ENCODE measurements at places on chromosomes 7 and 10.
A peak's percentile ranks its signal among the peaks of the same experiment; 100 is the strongest.

GRCh38 chr7:41108821-41109220, 594.1 kb downstream of the INHBA start:
- no peak for DNase-seq

DNA sequence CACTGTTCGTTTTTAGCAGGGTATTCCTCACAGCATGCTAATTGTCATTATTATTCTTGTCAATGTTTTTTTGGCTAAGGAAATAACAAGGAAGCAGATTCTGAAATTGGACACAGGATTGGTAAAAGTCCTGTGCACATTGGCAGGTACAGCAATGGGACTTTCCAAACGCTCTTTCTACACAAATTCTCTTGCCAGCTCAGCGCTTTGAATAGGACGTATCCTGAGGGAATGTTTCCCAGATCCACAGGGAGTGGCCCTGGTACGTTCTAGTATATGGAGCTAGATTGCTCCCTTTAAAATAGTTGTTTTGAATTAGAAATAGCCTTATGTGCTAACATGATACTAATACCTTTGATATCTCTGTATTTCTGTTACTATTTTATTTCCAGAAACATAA, 82.8 kb upstream of the GRB10 start:
- no peak for DNase-seq

- DNase-seq = no peak
These were observed 472.6 kb upstream of the CNTNAP2 start for GRCh38 chr7:145643981-145644380.

- no peak for DNase-seq
These were observed 663 bp downstream of the HERPUD2 start for GRCh38 chr7:35694161-35694783.

- DNase-seq = no peak
These were observed 17.1 kb downstream of the LANCL2 start for GRCh38 chr7:55382251-55382650.

DNA sequence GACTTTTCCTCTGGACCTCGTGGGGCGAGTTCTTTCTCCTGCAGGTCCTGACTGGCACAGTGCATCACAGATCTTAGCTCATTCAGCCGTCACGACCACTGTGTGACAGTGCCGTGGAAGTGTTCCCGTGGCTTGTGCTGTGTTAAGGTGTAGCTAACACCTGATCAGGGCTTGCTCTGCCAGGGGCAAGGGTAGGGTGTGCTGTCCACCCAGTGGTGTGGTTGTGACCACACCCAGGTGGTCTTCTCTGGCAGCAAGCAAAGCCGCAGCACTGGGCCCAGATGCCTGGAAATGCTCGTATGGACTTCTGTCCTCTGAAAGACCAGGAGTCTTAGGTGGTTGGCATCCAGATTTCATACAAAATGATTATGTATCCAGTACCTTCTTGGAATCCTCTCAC, 86.2 kb downstream of the GLRX3 start:
- no peak for DNase-seq

- no peak for DNase-seq
These were observed 24.7 kb upstream of the MACC1 start for GRCh38 chr7:20241911-20242261.

GRCh38 chr10:114822444-114823076, 980 bp downstream of the FHIP2A start:
- DNase-seq = peak; percentile 51

- DNase-seq = no peak
These were observed 263.4 kb downstream of the KCNMA1 start for GRCh38 chr10:77374189-77374656.

DNA sequence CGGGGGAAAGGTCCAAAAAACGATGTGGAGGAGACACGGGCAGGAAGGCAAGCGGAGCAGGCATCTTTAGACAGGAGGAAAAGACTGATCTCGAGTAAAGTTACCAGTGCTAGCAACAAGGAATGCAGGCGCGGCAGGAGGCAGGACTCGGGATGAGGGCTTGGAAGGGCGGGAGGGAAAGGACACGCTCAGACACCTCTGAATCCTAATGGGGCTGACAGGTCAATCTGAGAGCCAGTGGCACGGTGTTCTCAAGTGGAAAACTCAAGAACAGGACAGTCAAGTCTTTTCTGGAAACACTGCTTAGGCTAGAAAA, 155.3 kb upstream of the COBL start:
- DNase-seq = no peak

DNA sequence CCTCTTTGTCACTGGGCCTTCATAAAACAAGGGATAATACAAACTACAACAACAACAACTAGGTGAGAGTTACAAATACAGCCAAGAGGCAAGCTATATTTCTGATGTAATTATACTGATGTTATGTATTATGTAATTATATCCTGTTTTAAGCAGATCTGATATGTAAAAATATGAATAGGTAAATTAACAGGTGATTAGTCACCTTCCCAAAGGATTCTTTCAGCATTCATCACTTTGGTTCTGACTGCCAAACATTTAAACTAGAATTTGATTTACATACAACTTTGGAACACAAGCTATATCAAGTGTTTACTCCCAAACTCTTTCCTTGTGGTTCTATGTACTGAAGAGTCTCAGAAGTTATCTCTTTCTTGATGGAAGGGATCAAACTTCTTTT, 53.7 kb downstream of the BEND7 start:
- DNase-seq = no peak

- peak; percentile 17 for DNase-seq
These were observed 106.4 kb upstream of the TCF7L2 start for GRCh38 chr10:112843623-112844022.

GRCh38 chr7:85119934-85120333, 66.9 kb downstream of the SEMA3D start:
- DNase-seq = no peak

DNA sequence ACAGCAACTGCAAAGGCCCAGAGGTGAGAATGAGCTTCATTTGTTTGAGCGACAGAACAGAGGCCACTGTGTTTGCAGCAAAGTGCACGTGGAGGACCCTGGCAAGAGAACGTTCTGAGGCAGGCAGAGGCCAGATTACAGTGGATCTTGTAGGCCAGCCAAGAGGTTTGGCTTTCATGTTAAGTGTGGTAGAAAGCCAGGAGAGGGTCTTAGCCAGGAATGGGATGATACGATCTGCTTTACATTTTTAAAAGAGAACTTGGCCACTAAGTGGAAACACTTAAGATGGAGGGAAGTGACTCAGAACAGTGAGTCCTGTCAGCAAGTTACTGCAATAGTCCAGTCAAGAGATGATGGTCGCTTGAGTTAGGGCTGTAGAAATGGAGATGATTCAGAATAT, 4.6 kb downstream of the CCDC136 start:
- DNase-seq = no peak

DNA sequence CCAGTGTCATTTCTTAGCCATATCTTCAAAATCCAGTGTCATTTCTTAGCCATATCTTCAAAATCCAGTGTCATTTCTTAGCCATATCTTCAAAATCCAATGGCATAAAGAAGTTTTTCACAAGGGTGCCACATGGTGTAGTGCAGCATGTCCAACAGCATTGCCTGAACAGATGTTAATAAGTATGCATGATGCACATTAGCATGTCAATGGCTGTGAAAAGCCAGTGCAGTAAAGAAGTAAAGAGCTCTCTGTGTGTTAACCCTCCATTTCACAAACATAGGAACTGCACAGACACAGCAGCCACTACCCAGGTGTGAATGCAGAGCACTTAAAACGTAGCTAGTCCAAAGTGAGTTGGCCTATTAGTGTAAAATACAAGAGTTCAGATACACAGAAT, 89.8 kb downstream of the GNAI1 start:
- DNase-seq = peak; percentile 35

DNA sequence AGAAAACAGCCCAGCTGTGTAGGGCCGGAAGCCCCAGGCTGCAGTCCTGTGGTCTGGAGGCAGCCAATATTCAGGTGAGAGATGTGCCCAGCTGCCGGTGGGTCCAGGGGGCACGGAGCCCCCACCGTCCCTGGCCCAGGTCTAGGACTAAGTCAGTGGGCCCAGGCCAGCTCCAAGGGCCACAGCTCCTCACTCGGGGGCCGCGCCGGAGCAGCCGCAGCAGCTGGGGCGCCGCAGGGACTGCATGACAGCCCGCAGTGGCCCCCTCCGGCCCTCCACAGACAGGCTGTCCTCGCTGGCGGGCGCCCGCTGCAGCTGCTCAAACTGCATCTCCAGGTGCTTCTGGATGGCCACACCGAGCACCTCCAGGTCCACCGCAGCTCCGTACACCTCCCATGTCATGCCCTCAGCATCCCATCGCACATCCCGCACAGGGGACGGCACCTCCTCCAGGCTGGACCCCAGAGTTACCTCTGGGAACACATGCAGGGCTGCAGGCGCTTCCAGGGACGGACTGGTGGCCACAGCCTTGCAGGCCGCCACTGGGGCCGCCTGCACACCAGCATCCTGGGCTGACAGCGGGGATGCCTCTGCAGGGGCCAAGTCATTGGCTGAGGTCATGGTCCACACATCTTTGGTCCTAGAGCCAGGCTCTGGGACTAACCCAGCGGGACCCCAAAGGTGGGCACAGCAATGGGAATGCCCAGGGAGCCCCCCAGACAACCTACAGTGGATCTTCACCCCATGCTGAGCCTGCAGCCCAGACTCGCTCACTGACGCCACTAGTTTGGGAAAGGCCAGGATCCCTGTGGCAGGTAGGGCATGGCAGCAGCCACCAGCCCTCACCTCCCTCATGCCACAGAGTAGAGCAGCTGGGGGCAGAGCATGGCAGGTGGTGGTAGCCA, 7.0 kb downstream of the GPRIN2 start:
- DNase-seq = no peak

- no peak for DNase-seq
These were observed 29.2 kb downstream of the CALML5 start for GRCh38 chr10:5470062-5470751.

Data from hematopoietic multipotent progenitor cell treated with erythropoietin and hydrocortisone succinate and interleukin-3 and kit ligand, for 8 days (in vitro differentiated cells).